ENCODE measurements at places on chromosomes 1 and 21.

DNA sequence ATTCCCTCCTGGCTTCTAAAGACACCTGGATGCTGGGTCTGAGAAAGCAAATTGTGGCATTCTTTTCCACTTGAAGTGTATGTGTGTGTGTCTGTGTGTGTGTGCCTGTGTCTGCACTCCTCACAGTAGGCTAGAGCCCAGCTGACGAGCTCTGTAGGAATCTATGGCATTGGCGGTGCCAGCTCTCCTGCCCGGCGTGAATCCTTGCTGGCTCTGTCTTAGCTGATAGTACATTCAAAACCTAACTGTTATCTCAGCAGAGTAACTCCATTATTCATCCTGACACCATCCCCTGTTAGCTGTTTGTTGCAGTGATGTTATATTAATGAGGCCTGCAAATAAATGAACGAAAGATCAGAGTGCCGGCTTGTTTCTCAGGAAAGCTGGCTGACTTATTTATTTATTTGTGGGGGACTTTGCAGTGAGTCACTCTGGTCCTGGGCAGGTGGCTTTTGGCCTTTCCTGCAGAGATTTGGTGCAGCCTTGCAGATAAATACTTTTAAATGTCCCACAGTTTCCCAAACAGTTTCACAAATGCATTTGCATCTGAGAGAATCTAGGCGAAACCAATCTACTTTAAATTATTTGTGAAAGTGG is 160.6 kb upstream of the CD34 start:
- no peak for DNase-seq

GRCh38 chr1:209704584-209704983 is at the start of gene HSD11B1:
HSD11B1 (plus strand) TSS chr1:209704846; CDS start chr1:209704943, 97 bp downstream.
- DNase-seq, result peak; percentile 68

GRCh38 chr1:50422946-50423669 is at the start of gene DMRTA2:
DMRTA2 (minus strand) TSS chr1:50423443; CDS start chr1:50421536, 1,907 bp downstream.
- DNase-seq, result peak; percentile 42

DNA sequence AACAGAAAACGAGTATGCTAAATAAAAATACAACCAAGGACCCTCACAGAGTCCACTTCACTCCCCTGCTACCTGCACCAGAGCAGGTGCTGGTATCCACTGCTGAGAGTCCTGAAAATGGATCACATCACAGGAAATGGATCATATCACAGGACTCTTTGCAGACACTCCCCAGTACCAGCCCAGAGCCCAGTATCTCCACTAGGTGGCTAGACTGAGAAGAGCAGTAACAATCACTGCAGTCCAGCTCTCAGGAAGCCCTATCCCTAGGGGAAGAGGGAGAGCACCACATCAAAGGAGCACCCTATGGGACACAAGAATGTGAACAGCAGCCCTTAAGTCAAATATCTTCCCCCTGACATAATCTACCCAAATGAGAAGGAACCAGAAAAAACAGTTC is 28.0 kb downstream of the AGBL4 start:
- no peak for DNase-seq

Data from anterior cingulate cortex (tissue), 58 donors.